Stimulated activated CD4-positive, alpha-beta T cell treated with anti-CD3 and anti-CD28 coated beads, Interleukin-12 subunit alpha, Interleukin-12 subunit beta, amount 100 ng/mL, for 48 hours (primary cell): ENCODE measurements at places on chromosomes 4 and X.
A peak's percentile ranks its signal among the peaks of the same experiment; 100 is the strongest.

GRCh38 chr4:186898367-186898766 is 174.7 kb upstream of the FAT1 start:
- DNase-seq: no peak

GRCh38 chrX:118807151-118808017 is 16.2 kb upstream of the ZCCHC12 start:
- peak; percentile 23 for DNase-seq

- DNase-seq: no peak
Observed at GRCh38 chrX:119503484-119503861, 35.2 kb downstream of the SLC25A5 start.

GRCh38 chr4:66178906-66179305 is 508.6 kb upstream of the EPHA5 start:
- no peak for DNase-seq

- no peak for DNase-seq
Observed at GRCh38 chr4:137946453-137947174, 295.5 kb downstream of the SLC7A11 start.

GRCh38 chr4:152081024-152081423 is 320.2 kb upstream of the GATB start:
- no peak for DNase-seq

DNA sequence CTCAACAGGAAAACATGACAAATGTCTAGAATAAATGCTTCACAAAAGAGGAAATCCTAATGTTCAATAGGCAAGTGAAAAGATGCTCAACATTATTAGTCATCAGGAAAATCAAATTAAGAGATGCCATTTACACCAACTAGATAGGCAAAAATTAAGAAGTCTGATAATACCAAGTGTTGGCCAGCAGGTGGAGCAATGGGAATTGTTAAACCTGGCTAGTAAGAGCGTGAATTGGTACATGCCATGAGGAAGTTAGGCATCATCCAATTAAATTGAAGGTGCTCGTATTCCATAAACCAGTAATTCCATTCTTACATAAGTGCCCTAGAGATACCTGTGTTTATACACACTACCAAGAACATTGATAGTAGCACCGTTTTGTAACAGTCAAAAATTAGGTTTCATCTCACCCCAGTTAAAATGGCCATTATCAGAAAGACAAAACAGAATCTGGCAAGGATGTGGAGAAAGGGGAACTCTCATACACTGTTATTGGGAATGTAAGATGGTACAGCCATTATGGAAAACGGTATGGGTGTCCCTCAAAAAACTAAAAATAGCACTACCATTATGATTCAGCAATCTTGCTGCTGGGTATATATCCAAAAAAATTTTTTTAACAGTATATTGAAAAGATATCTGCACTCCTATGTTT is 14.0 kb upstream of the ZCCHC18 start:
- DNase-seq: peak; percentile 47

DNA sequence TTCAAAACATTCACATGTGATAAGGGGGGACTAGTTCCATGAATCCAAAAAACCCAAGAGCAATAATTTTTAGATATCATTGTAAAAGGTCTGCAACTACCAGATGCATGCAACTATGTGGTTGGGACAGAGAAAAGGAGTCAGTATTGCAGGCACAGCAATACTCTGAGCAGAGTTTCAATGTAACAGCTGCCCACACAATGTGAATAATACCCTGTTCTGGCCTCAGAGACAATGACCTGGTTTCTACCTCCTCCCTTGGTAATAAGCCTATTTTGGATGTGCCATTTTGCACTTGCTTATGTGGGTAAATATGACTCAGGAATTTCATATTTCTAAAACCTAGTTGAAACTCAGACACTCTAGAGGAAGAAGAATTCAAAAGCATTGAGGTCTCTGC is 194.8 kb upstream of the RASGEF1B start:
- DNase-seq: no peak

DNA sequence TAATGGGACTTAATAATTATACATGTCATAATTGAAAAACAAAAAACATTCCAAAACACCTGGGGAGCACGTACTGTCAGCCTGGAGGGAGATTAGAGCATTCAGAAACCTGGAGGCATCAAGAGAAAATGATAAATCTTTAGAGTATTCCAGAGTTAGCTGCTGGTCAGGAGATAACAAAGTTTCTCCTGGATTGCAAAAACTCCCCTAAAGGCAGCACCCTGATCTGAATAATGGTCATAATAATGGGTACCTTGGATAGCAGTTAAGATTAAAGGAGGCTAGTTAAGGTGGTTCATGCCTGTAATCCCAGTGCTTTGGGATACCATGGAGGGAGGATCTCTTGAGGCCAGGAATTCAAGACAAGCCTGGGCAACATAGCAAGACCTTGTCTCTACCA is 15.9 kb upstream of the RAB40A start:
- DNase-seq: no peak

DNA sequence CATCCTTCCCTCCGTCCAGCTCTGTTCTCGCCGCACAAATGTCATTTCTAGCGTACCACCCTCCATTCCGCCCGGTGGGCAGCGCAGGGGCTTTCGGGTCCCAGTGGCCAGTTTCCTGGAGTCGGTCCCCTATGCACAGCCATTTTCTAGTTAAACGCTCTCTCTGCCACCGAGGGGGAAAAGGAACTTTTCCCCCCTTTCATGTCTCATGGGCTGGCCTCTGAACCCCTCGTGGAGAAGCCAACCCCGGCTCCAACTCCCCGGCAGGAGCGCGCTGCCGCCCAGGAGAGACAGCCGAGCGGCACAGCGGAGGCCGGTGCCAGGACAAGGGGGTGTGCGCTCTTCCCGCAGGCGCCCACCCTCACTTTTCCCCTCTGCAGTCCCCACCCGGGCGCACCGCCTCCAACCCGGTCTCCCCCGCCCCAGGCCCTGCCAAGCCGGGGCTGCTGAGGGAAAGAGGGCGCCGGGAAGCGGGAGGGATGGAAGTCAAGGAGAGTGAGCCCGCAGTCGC is 662 bp downstream of the APBB2 start:
- no peak for DNase-seq

GRCh38 chr4:164402554-164402953 is 351.4 kb upstream of the SMIM31 start:
- DNase-seq: no peak

DNA sequence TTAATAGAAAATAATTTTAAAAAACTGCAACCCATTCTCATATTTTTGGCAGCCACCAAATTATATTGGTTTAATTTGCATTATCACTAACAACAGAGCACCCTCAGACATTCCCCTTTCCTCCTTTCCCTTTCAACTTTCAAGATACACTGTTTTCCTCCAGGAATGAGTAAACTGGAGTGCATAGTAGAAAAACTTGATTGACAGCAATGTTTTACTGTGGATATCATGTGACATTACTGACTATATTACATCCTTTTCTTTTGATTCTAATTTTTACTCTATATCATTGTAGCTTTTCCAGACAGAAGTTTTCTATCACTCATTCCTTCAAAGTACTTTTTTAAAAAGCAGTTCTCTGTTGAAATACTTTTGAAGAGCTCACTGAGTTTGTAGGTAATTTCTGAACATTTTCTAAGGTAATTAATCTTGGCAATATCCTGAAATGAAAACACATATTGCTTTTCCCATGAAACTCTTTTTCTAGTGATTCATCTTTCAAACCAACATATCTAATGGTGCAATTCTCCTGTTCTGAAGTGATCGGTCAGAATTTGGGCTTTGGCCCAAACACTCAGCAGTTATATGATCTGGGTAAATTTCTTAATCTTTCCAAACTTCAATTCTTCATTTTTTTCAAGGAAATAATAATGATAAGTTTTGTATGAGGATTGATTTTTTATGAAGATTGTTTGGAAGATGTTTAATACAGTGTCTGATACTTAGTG is 920.4 kb upstream of the EPHA5 start:
- DNase-seq: no peak

DNA sequence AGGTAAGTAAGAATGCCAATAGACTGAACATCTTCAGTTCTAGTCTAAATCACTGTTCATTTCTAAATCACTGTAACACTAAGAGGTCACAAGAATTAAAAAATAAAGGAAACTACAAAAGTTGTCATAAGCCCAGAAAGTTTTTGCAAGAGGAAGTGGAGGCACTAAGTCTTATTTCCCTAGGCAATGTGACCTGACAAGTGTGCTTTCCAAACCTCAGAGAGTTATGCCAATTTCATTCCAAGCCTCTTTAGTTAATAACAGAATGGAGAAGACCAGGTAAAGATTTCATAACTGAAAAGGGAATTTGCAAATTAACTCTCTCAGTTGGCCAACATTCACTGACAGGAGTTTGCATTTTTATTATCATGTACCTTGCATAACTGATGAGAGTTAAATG is 40.5 kb downstream of the BBS12 start:
- DNase-seq: no peak

DNA sequence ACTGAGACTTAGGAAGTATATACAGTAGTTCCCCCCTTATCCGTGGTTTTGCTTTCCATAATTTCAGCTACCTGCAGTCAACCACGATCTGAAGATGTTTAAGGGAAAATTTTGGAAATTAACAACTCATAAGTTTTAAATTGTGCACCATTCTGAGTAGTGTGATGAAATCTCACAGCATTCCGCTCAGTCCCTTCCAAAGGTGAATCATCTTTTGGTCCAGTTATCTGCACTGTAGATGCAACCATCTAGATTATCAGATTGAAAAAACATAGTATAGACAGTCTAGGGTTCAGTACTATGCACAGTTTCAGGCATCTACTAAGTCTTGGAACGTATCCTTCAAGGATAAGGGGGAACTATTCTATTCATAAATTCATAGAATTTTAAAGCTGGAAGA is 109.0 kb downstream of the ANXA3 start:
- no peak for DNase-seq

DNA sequence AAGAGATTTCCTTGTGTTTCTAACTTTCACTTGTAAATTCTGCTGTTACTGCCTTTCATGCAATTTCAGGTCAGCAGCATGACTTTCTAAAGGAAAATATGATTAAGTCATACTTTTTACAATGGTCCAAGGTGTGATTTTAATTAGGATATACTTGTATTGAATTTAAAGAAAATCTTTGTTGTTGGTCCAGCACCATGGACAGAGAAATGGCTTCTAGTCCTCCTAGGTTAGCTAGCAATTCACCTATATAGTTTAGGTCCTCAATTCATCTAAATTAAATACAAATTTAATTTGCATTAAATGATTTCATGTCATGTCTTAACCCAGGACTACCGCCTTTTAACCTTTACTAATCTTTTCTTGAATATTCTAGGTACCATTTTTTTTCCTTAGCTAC is 304.9 kb upstream of the RPS6KA3 start:
- no peak for DNase-seq

DNA sequence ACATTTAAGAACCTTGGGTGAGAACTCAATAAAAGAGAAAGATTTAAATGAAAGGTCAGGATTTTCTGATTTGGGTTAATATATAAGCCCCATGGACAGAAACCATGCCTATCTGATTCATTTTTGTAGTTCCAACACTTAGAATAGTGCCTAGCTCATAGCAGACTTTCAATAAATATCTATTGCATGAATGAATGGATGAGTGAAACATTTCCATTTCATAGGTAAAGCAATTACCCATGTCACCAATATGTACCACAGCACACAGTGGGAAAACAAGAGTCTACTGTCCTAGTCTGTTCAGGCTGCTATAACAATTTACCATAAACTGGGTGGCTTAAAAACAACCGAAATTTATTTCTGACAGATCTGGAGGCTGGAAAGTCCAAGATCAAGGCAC is 63.9 kb upstream of the PTPN13 start:
- DNase-seq: no peak

DNA sequence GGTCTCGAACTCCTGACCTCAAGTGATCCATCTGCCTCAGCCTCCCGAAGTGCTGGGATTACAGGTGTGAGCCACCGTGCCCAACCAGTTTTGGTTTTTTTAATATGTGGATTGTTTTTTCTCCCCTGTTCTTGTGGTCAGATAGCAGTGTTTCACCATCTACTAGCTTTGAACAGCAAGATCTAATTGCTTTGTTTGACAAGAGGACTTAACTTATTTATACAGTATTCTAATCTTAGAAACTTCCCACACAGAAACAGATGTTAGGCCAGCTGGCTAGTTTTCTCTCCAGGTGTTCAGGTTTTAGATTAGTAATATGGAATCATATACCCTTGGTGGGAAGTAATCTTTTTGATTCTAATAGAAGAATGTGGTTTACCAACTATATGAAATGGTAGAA is 12.9 kb downstream of the ING2 start:
- no peak for DNase-seq

- DNase-seq: no peak
Observed at GRCh38 chrX:111481896-111482295, 29.5 kb upstream of the SERTM2 start.

- DNase-seq: no peak
Observed at GRCh38 chrX:50168241-50168687, 32.5 kb downstream of the AKAP4 start.

DNA sequence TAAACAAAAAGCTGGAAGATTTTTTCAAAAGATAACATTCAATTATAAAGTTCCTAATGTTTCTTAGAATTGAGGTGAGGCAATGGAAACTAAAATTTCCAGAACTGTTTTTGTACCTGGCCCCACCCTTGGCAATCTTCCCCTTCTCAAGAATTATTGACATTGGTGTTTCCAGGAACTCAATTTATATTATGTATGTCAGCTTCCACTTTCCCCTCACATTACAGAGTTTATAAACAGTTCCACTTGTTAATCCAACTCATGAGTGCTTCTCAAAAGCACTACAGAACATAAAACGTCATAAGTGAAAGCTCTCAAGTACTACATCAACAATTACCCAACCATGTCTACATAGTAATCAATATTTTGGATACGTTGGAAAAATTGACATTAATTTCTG is 107.4 kb downstream of the FAM13A start:
- no peak for DNase-seq

DNA sequence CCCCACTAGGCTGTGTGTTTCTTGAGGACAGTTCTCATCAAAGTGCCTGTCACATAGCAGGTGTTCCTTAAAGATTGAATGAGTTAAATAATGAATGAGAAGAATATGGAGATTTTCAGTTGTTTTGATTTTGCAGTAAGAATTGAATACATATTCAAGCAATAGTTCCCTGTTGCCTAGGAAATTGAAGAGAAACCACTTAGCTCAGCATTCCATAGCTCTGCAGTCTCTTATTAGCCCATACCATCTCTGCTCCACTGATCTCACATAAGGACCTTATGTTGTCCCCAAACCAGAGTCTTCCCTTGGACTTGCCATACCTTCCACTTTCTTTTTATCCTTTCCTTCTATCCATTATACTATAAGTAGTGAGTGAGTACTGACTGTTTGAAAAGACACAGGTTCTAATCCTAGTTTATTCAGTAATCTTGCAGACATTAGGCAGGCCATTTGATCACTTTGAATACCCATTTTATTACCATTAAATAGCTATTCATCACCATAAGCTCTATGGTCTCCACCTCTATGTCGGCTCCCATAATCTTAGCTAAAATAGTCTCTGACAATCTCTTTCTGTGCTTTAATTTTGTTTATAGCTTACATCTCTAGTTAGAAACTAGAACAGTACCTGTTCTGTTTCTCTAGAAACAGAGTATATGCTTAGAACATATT is 1059.6 kb upstream of the SLIT2 start:
- no peak for DNase-seq

DNA sequence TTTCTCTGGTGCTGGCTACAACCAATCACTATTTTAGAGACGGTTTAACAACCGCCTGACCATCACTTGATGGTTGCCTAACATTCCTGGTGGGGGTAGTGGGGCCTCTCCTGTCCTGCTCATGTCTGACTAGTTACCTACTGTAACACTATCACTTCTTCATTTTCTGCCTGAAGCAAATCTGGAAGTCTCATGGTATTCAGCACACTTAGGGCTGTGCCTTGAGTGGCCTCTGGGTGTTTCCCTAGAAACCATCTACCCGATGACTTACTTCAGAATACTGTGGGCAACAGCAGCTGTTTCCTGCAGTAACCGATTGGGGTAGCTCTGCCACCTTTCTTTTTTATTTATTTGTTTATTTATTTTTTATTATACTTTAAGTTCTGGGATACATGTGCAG is 880.1 kb upstream of the INTU start:
- no peak for DNase-seq
